ENCODE measurements at places on chromosomes 6 and 20. TPM values are rescaled to one million over a fixed set of nuclear protein-coding genes. Genes with fewer than 3 reads are reported as not detected.

The KCNQ5 gene
- total RNA-seq = 12.6 TPM

DNA sequence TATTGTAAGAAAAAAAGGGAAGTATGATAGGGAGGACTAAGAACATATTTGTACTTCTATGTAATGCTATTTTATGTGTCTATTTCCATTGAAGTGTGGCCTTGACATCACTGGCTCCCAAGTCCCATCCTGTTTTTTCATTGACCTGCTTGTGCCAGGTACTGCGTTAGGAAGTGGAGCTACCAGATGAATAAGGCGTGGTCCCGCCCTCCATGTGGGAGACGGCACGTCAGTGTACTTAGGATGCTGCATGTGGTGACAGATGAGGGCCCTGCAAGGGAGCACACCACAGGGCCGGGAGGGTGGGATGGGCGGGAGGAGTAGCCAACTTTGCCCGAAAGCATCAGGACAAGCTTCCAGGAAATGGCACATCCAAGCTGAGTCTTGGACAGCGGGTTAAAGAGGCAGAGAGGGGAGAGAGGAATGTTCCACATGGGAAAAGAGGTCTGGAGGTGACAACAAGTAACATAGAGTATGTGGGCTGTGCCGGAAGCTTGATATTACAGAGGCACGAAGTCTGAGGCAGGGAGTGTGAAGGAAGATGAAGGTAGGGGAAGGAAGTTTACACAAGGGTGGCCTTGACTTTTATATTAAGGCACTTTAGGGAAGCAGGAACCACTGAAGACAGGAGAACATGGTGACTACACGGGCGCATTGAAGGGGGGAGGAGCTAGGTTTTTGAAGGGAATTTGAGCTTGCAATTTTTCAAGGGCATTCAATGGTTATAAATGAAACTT, 140.6 kb downstream of the MTHFD1L start:
- H3K36me3 ChIP-seq = peaks cover 11% of the 10 kb centered on the region
- H3K4me1 ChIP-seq = peaks cover 47% of the 10 kb centered on the region
- H3K4me3 ChIP-seq = no peak overlapping the region
- DNase-seq = no peak

The MRS2 gene
- total RNA-seq = 30.7 TPM

DNA sequence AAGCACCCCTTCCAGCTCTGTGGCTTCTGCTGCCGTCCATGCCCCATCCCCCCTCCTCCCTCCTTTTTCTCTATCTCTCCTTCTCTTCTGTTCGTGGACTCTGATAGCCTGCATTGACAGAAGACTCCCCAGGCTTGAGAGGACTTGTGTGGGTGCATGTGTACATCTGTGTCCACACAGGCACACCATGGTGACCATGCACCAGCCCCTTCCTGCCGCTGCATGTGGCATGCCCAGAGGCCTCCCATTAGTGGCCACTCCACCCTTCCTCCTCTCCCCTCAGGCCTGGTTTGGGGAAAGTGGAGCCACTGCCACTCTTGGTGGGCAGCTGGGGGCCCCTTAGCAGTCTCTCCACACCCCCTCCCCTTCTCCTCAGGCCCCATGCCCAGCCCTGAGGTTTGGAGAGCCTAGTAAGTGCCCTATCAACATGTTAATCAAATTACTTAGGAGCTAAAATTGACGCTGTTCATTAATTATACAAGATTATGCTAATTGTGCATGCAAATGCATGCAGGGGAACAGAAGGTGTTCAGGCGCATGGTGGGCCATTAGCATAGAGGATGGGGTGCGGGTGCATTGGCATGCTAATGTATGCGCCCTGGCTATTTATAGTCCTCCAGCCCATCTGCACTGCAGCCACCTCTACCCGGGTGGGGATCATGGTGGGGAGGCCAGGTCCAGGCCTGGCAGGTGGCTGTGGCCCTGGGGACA, 45.9 kb downstream of the EBF4 start:
- H3K4me3 ChIP-seq = no peak overlapping the region
- peaks cover 6% of the 10 kb centered on the region for H3K36me3 ChIP-seq
- H3K4me1 ChIP-seq = peaks cover 37% of the 10 kb centered on the region
- H3K27ac ChIP-seq = peak overlapping the region; percentile 50
- no peak for DNase-seq
- H3K27me3 ChIP-seq = peaks cover 7% of the 10 kb centered on the region

The TMEM14C gene
- total RNA-seq = 57.3 TPM

GRCh38 chr6:96058082-96058481, 42.3 kb downstream of the FUT9 start:
- H3K4me3 ChIP-seq = no peak overlapping the region
- no peaks in the 10 kb centered on the region for H3K4me1 ChIP-seq
- no peak for DNase-seq
- no peaks in the 10 kb centered on the region for H3K27me3 ChIP-seq

DNA sequence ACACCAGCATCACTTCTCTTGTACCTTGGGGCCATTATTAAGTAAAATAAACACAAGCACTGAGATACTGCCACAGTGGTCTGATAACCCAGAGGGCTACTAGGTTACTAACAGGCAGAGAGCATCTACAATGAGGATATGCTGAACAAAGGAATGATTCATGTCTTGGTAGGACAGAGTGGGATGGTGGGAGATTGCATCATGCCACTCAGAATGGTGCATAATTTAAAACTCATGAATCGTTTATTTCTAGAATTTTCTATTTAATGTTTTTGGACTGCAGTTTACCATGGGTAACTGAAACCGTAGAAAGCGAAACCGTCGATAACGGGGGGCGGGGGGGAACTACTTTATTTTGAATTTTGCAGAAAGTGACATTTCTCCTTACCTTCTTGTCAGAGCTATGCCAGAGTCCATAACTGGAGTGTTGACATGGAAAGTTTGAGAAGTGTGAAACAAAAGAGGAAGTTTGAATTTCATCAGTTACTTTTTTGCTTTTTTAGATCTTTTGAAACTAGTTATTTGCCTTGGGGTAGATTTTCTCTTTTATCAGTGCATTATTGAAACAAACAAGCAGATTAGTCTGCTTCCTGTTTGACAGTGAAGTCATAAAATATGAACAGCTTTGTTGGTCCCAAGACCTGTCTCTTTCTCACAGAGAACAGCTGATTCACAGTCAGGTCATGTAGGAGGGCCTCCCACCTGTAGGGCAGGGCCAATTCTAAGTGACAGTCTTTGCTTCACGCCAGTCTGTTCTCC, 124.9 kb downstream of the KLHL32 start:
- no peak for DNase-seq
- peak overlapping the region; percentile 5 for H3K4me3 ChIP-seq
- H3K4me1 ChIP-seq = peaks cover 15% of the 10 kb centered on the region
- H3K27me3 ChIP-seq = peaks cover 2% of the 10 kb centered on the region
- no peaks in the 10 kb centered on the region for H3K36me3 ChIP-seq
- H3K27ac ChIP-seq = peak overlapping the region; percentile 69

The MAS1 gene
- not detected for total RNA-seq

GRCh38 chr6:77774457-77774856, 121.6 kb downstream of the MEI4 start:
- H3K27me3 ChIP-seq = no peaks in the 10 kb centered on the region
- no peak overlapping the region for H3K27ac ChIP-seq
- no peaks in the 10 kb centered on the region for H3K4me1 ChIP-seq
- DNase-seq = no peak
- no peak overlapping the region for H3K4me3 ChIP-seq

DNA sequence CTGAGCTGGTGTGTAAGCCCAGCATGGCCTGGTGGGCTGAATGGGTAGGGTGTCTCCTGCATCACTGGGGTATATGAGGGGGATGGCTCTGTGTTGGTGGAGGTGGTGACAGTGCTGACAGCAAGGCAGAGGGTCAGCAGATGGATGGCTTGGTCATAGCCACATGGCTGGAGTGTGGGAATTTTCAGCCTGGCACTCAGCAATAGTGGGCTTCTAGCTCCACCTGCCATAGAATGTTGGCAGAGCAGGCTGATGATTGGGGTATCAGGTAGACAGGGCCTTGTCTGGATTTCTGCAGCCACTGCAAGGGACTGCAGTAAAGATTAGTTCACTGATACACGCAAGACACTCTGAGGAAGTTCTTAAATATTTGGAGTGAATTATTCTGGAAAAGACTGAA, 137.5 kb upstream of the BACH2 start:
- H3K4me3 ChIP-seq = no peak overlapping the region
- H3K36me3 ChIP-seq = peaks cover 28% of the 10 kb centered on the region
- no peak for DNase-seq
- H3K27me3 ChIP-seq = no peaks in the 10 kb centered on the region
- peaks cover 15% of the 10 kb centered on the region for H3K4me1 ChIP-seq

DNA sequence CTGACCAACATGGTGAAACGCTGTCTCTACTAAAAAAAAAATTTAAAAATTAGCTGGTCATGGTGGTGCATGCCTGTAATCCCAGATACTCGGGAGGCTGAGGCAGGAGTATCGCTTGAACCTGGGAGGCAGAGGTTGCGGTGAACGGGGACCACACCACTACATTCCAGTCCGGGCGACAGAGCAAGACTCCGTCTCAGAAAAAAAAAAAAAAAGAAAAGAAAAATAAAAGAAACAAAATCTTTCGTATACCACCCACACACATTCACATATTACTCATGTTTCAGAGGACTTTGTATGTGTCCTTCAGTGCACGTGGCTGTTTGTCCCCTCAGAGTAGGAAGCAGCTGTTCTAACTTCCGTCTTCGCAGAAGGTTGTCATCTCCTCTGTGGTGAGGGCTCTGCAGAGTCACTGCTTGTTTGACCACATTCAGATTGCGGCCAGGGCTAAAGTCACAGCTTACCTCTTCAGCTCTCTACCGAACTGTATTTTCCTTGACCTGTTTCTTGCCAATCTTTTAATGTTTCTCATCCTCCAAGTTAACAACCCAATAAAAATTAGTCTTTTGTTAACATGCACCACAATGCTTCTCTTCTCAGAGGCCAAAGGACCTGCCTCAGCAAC, 36.6 kb upstream of the HIVEP1 start:
- no peaks in the 10 kb centered on the region for H3K36me3 ChIP-seq
- peaks cover 3% of the 10 kb centered on the region for H3K27me3 ChIP-seq
- H3K27ac ChIP-seq = no peak overlapping the region
- no peak overlapping the region for H3K4me3 ChIP-seq
- H3K4me1 ChIP-seq = peaks cover 29% of the 10 kb centered on the region

DNA sequence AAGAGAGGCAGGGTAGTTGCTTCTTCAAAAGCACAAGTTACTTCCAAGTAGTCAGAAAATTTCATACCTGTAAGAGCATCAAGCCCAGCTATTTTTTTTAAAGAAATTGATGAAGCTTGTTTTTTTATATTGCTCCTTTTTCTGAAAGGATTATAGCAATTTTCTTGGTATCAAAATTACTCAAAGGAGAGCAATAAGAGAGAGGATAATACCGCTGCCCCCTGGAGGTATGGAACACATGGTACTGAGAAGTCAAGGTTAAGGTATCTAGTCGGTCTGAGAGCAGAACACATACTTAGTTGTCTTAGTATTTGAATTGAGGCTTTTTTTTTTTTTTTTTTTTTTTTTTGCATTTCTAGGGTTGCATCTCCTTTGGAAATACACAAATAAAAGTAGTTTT, 59.4 kb downstream of the ADGRF5 start:
- no peaks in the 10 kb centered on the region for H3K4me1 ChIP-seq
- H3K4me3 ChIP-seq = no peak overlapping the region
- H3K27ac ChIP-seq = no peak overlapping the region
- no peak for DNase-seq

The ADGRF4 gene
- total RNA-seq = not detected

DNA sequence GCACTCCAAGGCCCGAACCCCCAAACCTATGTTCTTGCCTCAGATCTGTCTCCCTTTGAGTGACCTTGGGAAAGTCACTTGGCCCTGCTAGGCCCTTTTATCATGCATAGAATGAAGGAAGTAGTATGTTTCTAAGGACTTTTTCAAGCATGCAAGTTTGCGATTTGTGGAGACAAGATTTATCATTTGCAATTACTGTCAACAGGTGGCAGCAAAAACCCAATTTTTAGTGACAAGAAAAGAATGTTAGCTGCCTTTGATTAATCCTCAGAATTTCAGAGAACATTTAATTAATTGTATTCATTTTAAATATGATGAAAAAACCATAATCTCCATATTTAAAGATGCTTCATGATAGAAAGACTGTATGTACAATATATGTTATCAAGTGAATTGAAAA, 28.3 kb upstream of the PREP start:
- no peaks in the 10 kb centered on the region for H3K36me3 ChIP-seq
- no peak overlapping the region for H3K27ac ChIP-seq
- H3K4me3 ChIP-seq = no peak overlapping the region
- H3K27me3 ChIP-seq = peaks cover 35% of the 10 kb centered on the region

DNA sequence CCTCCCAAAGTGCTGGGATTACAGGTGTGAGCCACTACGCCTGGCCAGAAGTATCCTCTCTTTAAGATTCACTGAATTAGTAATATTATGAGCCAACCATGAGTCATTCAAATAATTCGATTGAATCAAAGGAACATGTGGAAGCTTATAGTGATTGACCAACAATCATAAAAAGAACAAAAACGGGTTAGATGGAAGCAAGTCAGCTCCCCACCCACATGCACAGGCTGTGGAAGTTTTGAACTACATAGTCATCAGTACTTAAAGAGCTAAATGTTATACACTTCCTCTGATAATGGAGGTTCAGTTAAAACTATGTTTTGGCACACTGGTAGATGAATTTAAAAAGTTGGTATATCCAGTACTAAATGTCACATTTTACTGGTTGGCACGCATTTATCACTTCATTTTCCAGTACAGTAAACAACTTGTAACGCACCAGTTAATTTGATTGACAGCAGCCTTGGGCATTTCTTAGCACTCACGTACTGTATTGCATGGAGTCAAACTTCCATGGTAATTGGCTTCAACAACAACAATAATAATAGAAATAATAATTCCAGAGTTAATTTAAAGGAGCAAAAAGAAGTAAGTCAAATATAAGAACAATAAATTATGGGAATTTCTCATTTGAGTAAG, 1107.3 kb upstream of the MAP3K7 start:
- H3K4me3 ChIP-seq = no peak overlapping the region
- DNase-seq = no peak
- no peaks in the 10 kb centered on the region for H3K27me3 ChIP-seq
- no peaks in the 10 kb centered on the region for H3K4me1 ChIP-seq
- H3K36me3 ChIP-seq = no peaks in the 10 kb centered on the region
- no peak overlapping the region for H3K27ac ChIP-seq

GRCh38 chr6:37552267-37552666, 52.6 kb upstream of the CCDC167 start:
- no peak for DNase-seq
- H3K27me3 ChIP-seq = peaks cover 12% of the 10 kb centered on the region
- H3K27ac ChIP-seq = no peak overlapping the region
- no peaks in the 10 kb centered on the region for H3K36me3 ChIP-seq
- no peak overlapping the region for H3K4me3 ChIP-seq

GRCh38 chr20:20791664-20792568, 79.5 kb upstream of the RALGAPA2 start:
- H3K4me1 ChIP-seq = no peaks in the 10 kb centered on the region
- H3K4me3 ChIP-seq = no peak overlapping the region
- no peaks in the 10 kb centered on the region for H3K27me3 ChIP-seq
- H3K27ac ChIP-seq = no peak overlapping the region
